Heart right ventricle (tissue), 16 donors: ENCODE measurements at places on chromosomes 4 and X. TPM values are rescaled to one million over a fixed set of nuclear protein-coding genes. Genes with fewer than 3 reads are reported as not detected.

SRPK3 gene
- 42.2 TPM for total RNA-seq

DNA sequence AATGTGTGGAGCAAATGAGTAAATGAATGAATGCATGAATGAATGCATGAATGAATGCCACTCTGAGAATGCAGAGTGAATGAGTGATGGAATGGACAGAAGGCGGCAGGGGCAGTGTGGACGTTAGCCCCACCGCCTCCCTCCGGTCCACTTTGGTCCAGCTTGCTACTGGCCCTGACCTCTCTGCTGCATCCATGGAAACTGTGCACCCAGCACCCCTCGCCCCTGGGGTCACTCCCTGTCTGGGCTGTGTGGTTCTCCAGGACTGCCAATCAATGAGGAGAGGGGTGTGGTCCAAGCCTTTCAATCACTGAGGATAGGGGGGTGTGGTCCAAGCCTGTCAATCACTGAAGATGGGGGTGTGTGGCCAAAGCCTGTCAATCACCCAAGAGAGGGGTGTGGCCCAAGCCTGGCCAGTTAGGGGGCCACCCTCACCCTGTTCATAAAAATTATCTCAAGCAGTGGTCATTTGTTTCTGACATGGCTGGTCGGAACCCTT, 39.2 kb upstream of the ASMTL start:
- no peaks in the 10 kb centered on the region for H3K27me3 ChIP-seq
- DNase-seq, result no peak
- H3K36me3 ChIP-seq, result no peaks in the 10 kb centered on the region

GRCh38 chrX:2552621-2553201, 51.9 kb upstream of the DHRSX start:
- no peak for DNase-seq
- H3K4me1 ChIP-seq, result peaks cover 5% of the 10 kb centered on the region
- H3K27me3 ChIP-seq, result peaks cover 13% of the 10 kb centered on the region
- no peak overlapping the region for H3K27ac ChIP-seq

- peaks cover 23% of the 10 kb centered on the region for H3K4me1 ChIP-seq
- no peak overlapping the region for H3K27ac ChIP-seq
- no peak for DNase-seq
- no peaks in the 10 kb centered on the region for H3K27me3 ChIP-seq
- H3K36me3 ChIP-seq, result peaks cover 19% of the 10 kb centered on the region
Measured at GRCh38 chr4:4542774-4543485, 1.1 kb upstream of the STX18 start.

DNA sequence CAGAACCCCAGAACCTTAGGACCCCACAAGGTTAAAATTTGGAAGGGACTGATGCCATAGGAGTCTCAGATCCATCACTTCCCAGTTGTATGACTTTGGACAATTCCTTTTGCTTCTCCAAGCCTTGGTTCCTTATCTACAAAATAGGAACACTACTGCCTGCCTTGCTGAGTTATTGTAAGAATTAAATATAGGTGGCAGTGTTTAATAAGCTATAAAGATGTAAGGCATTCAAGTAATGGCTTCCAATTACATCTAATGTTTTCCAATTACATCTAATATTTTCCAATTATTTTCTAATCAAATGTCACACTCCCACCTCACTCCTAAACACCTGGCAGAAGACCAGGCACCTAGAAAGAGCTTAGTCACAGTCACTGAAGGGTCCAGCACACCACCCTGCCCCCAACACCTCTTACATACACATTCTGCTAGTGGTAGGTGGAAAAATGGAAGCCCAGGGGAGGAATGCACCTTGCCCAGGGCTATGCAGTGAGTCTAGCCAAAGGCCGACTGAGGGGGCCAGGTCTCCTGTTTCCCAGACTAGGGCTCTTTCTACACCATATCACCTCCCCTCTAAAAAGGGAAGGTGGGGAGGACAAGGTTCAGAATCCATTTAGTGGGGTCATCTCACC, 24.5 kb upstream of the KDM5C start:
- no peak for DNase-seq
- H3K4me1 ChIP-seq, result no peaks in the 10 kb centered on the region
- no peak overlapping the region for H3K27ac ChIP-seq

DNA sequence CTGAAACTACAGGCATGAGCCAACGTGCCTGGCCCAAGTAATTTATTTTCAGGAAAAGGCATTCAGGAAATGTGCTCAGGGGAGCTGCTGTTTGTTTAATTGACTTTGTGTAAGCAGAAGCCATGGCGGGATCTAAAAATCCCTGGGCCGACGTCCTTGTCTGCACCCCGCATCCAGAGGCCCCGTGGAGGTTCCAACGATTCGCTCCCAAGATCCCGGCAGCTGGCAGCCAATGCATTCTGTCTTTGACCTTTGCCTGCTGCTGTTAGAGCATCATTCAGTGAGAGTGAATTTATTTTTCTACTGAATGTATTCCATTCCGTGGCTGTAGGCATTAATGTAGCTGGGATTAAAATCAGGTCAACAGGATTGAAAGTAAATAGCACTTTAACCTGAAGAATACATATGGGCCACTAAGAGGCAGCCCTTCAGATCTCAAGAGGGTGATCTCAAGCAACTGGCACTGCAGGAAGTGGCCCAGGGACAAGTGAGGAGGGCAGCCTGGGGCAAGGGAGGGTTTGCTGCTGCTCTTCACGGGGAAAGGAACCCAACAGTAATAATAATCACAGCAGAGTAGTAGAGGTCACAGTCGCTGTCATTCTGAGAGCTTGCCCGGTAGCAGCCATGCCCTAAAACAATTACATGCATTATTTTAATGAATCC, 75.2 kb downstream of the PSAPL1 start:
- no peak overlapping the region for H3K4me3 ChIP-seq
- peaks cover 18% of the 10 kb centered on the region for H3K4me1 ChIP-seq
- H3K27me3 ChIP-seq, result no peaks in the 10 kb centered on the region
- H3K36me3 ChIP-seq, result no peaks in the 10 kb centered on the region

DNA sequence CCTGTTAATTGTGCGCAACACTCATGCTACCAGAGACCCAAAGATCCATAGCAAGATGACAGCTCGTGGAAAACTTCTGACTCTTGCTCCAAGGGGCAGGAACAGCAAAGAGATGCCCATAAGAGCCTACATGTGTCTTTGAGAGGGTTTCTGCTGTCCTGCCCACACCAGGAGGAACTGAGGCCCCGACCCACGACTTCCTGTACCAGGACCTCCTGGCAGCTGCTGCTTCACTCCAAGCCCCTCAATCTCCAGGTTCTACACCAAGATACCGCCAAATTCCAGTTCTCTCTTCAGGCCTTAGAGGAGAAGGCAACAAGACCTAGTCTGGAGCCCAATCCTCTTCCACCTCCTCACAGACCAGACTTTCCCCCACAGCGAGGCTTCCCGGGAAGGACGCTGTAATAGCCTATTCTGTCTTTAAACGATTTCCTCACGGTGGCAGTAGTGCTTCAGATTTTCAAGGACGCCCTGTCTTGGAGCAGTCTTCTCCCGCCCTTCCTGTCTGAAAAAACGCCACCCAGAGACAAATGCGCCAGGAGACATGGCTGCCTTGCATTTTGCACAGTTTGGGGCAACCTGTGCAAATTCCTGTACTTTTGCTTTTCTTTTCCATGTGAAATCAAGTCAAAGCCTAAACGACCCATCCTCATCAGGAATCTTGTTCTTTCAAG, 230.2 kb upstream of the STK26 start:
- peak; percentile 17 for DNase-seq
- H3K27me3 ChIP-seq, result no peaks in the 10 kb centered on the region
- no peaks in the 10 kb centered on the region for H3K4me1 ChIP-seq
- H3K27ac ChIP-seq, result peak overlapping the region; percentile 55
